WTC11 (cell line): ENCODE measurements at places on chromosomes 7 and 10. TPM values are rescaled to one million over a fixed set of nuclear protein-coding genes. Genes with fewer than 3 reads are reported as not detected.
A peak's percentile ranks its signal among the peaks of the same experiment; 100 is the strongest.

The PLEKHS1 gene
- not detected in 3 replicates for total RNA-seq

The LMTK2 gene
- total RNA-seq, result 23.0 to 25.5 TPM (median 24.3 TPM) in 3 replicates

The CALHM1 gene
- 0.30 to 0.55 TPM (median 0.39 TPM) in 3 replicates for total RNA-seq

GRCh38 chr7:119436882-119437281 is 836.1 kb upstream of the KCND2 start:
- H3K36me3 ChIP-seq, result no peaks in the 10 kb centered on the region
- no peak overlapping the region for H3K4me3 ChIP-seq
- H3K27ac ChIP-seq, result no peak overlapping the region

DNA sequence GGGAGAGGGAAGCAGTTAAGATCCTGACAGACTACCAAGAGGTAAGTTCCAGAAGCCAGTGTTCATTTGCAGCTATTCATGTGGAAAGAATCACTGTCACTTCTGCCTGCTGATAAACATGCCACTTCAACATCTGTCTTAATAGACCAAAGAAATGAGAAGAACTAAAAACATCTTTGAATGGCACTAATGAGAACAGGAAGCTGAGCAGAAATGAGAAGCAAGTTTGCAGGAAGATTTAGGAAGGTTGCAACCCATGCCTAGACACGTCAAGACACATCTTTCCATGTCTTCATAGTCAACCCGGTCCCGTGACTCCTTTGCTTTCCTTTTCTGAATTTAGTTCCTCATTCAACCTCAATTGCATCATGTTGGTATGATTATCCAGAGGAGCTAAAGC is 180.0 kb downstream of the PDE1C start:
- DNase-seq, result no peak
- no peaks in the 10 kb centered on the region; the same call in none of the 2 replicates for H3K27me3 ChIP-seq
- no peak overlapping the region for H3K4me3 ChIP-seq
- no peaks in the 10 kb centered on the region for H3K36me3 ChIP-seq
- no peak overlapping the region for H3K27ac ChIP-seq

GRCh38 chr10:124289851-124290795 is 128.6 kb downstream of the OAT start:
- no peaks in the 10 kb centered on the region for H3K4me1 ChIP-seq
- no peak overlapping the region for H3K4me3 ChIP-seq
- no peaks in the 10 kb centered on the region for H3K27me3 ChIP-seq
- peak; percentile 7 for DNase-seq

GRCh38 chr10:102421507-102421756 is 796 bp downstream of the FBXL15 start:
- peaks cover 19% of the 10 kb centered on the region for H3K4me1 ChIP-seq
- H3K36me3 ChIP-seq, result peaks cover 9% of the 10 kb centered on the region; the same call in 1 of the 2 replicates
- peak overlapping the region; percentile 98 for H3K4me3 ChIP-seq
- H3K27ac ChIP-seq, result peak overlapping the region; percentile 78; the same call in 1 of the 2 replicates
- no peak for DNase-seq
- peaks cover 5% of the 10 kb centered on the region; the same call in 1 of the 2 replicates for H3K27me3 ChIP-seq

- no peak overlapping the region for H3K4me3 ChIP-seq
- DNase-seq, result no peak
- H3K36me3 ChIP-seq, result no peaks in the 10 kb centered on the region
These were observed 222.2 kb upstream of the FZD1 start for GRCh38 chr7:91041901-91042484.

GRCh38 chr10:121081306-121081705 is 230.1 kb downstream of the WDR11 start:
- H3K4me3 ChIP-seq, result no peak overlapping the region
- peaks cover 3% of the 10 kb centered on the region; the same call in 1 of the 2 replicates for H3K36me3 ChIP-seq
- no peaks in the 10 kb centered on the region for H3K27me3 ChIP-seq
- no peak overlapping the region for H3K27ac ChIP-seq
- H3K4me1 ChIP-seq, result peaks cover 30% of the 10 kb centered on the region

GRCh38 chr10:52750629-52751028 is 22.0 kb downstream of the MBL2 start:
- no peak overlapping the region for H3K27ac ChIP-seq
- no peaks in the 10 kb centered on the region for H3K27me3 ChIP-seq
- H3K4me3 ChIP-seq, result no peak overlapping the region
- DNase-seq, result no peak
- no peaks in the 10 kb centered on the region for H3K4me1 ChIP-seq
